ENCODE measurements at places on chromosomes 2 and 18.

DNA sequence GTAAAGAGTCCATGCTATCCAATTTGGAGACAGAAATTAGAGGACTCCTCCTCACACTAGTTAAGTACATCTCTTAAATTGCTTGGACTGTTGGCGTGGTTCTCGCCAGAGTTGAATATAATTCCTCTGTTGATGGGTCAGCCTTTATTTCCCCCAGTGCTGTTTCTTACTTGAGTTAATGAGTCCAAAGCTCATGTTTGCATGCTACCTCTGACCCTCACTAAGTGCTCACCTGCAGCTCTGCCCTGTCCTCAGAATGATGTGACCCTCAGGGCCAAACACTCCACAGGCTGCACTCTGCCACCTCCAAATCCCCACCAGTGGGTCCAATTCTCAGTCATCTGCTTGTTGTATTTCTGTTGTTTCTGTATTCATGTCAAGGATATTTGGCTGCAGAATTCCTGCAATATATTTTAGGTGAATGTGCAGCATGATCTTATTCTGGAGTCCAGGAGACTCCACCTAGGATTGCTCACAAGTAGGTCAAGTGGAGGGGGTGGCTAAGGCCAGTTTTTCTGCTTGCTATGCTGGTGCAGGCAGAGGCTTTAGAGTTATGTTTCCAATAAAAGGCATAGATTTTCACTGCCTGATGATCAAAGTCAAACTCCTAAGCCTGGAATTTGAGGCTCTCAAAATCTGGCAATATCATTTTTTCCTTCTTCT lies 37.8 kb downstream of the RDH14 start:
- no peak for DNase-seq

DNA sequence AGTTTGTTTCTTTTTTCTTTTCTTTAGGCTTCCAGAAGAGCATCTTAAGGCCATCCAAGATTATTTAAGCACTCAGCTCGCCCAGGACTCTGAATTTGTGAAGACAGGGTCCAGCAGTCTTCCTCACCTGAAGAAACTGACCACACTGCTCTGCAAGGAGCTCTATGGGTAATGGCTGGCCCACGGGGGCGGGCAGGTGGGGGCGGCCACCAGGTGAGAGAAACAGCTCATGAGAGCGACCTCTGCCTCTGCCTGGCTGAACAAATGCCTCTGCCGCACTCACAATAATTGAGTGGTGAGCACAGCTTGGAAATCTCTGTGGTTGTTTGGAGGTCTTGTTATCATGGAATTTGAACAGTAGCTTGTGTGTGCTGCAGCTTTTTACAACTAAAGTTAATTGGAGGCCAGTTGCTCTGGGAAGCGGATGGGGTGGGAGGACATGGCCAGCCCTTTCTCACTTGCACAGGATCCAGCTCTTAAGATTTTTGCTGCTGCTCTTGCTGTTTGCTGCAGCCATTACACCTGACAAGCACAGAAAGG lies 70.4 kb downstream of the INPP5D start:
- DNase-seq, result no peak

GRCh38 chr2:24353364-24353763 lies 7.0 kb downstream of the ITSN2 start:
- DNase-seq, result no peak

- DNase-seq, result no peak
Observed at GRCh38 chr2:40177366-40177765, 274.5 kb downstream of the SLC8A1 start.

DNA sequence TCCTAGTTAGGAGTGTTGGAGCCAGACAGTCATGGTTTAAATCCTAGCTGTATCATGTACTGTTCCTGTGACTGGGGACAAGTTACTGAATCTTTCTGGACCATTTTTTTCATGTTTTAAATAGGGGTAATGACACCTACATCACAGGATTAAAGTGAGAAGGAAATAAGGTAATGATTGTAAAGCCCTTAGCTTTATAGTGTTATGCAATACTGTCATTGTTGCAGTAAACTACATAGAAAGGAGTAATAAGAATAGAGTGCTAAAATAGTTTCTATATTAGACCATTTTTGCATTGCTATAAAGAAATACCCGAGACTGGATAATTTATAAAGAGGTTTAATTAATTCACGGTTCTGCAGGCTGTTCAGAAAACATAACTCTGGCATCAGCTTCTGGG lies 14.5 kb downstream of the AGPS start:
- DNase-seq, result no peak

DNA sequence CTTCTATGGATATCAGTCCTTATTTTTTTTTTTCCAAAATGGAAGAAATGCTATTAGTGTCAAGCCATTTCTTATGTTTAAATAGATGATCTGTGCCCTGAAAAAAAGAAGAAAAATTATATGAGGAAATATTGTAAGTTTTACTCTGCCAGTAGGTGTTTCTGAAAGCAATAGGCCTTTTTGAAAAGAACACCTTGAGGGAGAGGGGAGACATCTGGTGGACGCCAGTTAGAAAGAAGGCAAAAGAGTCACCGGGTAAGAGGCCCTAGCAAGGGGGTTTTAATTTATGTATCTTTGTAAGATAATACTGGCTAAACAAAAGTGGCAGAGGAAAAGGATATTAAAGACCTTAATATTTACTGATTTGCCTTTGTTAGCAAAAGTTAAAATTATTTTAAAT lies 56.1 kb downstream of the DYNAP start:
- DNase-seq, result peak; percentile 8

DNA sequence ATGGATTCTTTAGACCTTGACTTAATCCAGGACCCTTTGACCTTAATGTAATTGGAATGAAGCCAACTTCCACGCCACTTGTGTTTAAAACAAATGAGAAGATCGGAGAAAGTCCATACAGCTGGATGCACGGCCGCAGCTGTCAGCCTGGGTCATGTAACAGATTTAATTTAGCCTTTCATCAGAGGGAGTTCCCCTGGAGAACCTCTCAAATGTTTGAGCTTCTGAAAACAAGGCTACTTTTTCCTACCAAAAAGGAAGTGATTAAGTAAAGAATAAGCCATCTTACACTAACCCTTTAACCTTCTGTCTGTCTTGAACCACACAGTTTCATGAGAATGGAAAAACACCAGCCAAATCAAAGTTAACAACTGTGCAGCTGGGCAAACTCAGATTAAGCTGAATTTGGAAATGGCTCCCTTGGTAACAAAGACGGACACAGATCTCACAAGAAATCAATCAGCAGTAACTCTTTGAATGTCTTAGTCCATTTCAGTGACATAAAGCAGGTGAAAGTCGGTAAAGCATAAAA lies 103.6 kb downstream of the DOCK10 start:
- DNase-seq, result no peak

DNA sequence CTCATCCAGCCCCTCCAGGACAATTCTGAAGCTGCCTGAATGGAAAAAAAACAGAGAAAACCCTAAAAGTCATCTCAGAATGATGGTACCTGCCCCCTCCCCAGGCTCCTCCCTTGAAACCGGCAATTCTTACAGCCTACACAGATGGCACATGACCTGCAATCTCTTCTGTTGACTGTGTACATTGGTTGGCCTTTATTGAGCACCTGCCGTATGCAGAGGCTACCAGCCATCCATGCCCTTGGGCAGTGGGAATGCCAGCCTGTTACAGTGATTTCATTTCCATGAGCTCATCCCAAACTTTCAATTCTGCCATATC lies 57.1 kb downstream of the EMX1 start:
- DNase-seq, result no peak

GRCh38 chr18:26448714-26449159 lies 99.6 kb downstream of the KCTD1 start:
- no peak for DNase-seq
